ENCODE measurements at places on chromosomes 2 and 18.

DNA sequence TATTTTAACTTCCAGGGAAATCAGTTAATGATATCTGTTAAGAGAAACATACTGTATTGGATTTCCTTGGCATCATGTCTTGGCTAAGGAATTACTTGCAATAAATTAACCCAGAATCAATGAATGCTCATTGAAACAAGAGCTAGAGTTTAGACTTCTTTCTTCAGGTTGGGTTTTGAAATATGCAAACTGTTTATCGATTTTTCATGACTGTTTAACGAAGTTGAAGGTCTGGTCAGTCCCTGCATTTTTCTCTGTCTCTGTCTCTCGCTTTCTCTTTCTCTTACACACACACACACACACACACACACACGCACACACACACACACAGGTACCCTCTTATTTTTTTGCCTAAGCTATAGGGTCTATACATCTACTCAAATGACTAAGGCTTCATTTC, 981.0 kb downstream of the SUCLG1 start:
- no peak for DNase-seq

- no peak for DNase-seq
Observed at GRCh38 chr2:98580656-98581284, 27.5 kb downstream of the COA5 start.

DNA sequence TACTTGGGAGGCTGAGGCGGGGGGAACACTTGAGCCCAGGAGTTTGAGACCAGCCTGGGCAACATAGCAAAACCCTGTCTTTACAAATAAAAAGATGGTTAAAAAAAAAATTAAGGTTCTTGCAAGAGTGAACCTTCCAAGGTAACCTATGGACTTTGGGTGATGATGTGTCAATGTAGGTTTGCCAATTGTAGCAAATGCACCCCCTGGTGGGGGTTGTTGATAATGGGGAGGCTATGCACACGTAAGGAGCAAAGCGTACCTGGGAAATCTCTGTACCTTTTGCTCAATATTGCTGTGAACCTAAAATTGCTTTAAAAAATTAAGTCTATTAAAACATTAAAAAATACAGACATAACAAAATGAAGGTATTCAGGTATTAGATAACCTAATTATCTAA, 70.4 kb downstream of the CWC22 start:
- DNase-seq: no peak

- DNase-seq: no peak
Observed at GRCh38 chr2:7070483-7070882, 153.3 kb downstream of the RNF144A start.

DNA sequence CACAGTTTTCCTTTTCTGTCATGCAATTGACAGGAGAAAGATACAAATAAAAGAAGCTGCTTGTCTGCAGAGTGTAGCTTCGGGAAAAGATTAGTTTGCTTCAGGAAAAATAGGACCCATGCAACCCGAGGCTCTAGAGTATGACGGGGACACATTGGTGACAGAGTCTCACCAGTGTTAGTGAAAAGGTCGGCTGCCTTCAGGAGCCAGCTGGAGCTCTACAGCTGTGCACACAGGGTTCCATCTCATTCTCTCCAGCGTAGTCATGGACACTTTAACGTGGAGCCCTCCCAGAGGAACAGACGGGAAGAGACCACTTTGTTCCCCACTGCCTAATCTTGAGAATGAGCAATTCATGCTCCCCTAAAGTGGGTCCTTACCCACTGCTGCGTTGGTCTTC, 42.9 kb downstream of the FECH start:
- DNase-seq: no peak

GRCh38 chr2:78980152-78980465, 45.4 kb upstream of the REG3G start:
- no peak for DNase-seq

DNA sequence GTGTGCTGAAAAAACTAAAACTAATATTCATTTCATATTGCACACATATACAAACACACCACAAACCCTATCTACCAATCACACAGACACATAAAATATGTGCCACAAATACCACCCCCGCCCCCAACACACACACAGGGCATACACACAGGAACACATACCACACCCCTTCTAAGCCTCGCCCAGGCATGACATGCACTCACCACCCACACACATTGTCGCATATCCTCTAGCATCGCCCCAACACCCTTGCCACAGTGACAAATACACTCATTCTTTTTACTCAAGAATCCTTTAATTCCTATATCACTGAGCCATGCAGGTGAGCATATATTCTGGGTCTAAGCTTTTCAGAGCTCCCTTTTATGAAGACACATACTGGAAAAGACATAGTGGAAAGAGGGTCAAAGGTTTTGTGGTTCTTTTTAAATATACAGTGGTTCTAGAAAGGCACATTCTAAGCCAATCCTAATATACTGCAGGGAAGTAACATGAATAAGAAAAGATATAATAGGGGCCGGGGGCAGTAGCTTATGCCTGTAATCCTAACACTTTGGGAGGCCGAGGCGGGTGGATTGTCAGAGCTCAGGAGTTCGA, 24.5 kb upstream of the LCLAT1 start:
- DNase-seq: peak; percentile 84

DNA sequence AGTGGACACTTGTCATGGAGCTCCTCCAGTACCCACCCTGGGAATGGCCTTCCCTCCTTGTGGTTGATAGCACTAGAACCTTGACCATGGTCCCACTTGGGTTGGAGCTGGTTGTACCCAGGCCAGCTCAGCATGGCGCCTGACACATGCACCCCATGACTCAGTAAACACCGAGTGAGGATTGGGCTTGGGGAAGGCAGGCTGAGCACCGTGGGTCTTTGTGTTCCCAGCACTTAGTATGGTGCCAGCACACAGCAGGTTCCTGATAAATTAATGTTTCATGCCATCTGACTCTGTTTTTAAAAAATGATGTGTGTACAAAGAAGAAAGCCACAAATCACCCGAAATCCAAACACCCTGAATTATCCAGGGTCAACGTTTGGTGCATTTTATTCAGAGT, 69.8 kb downstream of the CIB4 start:
- DNase-seq: no peak

DNA sequence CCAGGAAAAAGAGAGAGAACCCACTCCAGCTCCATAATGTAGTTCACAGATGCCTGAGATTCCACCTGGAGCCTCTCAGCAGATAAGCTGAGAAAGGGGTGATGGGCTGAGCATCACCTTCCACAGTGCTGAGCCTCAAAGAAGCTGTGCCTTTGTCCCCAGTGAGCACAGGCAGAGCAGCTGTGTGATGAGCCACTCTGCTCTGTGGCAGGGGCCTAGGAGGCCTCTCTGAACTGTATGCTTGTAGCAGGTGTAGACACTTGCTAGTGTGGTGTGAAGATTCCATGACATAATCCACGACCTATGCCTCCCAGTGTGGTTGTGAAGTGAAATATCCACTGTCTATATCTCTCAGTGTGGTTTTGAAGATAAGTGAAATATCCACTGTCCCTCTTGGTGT, 70.4 kb upstream of the MGAT4A start:
- no peak for DNase-seq

DNA sequence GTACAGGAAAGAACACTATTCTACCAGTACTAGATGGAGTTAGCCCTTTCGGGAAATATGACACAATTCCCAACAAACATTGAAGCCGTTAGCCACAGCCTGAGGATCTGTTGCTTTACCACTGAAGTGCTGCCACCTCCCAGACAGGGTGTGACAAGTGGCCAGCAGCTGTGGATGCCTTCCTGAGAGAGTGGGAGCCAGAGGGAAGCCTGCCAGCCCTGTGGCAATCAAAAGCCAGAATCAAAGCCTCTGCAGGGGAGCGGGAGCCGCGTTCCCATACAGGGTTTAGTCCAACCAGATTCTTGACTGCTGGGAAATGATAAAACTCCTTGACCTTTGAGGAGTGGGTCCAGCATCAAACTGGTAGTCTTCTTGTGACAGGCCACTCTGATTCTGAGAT, 38.0 kb downstream of the SLC4A1AP start:
- no peak for DNase-seq

DNA sequence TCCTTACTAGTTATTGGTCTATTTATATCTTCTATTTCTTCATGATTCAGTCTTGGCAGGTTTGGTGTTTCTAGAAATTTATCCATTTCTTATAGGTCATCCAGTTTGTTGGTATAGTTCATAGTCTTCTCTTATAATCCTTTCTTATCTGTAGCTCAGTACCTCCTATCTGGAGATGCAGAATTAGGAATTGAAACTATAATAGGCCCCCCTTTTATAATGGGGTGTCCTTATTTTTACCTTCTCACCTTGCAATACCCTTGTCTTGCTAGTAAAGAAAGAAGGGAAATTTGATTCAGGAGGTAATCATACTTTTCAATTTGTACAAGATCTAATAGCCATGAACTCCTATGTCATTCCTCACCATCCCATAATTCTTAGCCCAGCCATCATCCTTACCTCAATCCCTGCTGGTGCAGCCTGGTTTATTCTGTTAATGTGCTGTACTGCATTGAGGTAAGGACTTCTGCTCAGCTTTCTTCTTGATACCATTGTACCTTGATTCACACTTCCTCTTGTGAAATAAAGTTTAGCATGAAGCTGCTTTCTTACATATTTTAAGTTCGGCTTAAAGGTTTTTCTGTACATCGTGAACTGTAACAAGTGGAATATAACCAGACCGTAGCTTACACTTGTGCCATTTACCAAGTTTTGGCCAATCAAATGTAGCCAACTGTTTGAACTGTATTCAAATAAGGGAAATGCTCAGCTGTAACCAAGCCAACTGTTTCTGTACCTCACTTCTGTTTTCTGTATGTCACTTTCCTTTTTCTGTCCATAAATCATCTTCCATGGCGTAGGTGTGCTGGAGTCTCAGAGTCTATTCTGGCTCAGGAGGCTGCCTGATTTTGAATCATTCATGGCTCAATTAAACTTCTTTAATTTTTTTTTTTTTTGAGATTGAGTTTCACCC, 40.1 kb upstream of the PTH2R start:
- DNase-seq: no peak

DNA sequence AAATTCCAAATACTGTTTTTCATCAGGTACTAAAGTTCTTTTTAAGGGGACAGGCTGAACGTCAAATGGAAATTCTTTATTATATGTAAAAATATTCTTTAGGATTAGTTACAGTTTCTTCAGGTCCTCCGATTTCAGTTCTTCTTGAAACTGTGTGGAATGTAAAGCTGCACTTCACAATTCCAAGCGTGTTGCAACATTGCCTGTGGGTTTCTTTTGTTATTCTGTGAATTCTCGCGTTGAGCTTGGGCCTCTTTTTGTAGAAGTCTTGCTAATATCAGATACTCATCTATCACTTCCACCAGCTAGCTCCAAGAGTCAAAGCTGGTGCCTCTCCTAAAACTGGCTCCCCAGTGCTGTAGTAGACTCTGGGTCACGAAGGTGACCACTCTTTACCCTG, 642.6 kb downstream of the METTL4 start:
- DNase-seq: no peak

- DNase-seq: no peak
Observed at GRCh38 chr2:153096272-153096671, 377.9 kb downstream of the ARL6IP6 start.

DNA sequence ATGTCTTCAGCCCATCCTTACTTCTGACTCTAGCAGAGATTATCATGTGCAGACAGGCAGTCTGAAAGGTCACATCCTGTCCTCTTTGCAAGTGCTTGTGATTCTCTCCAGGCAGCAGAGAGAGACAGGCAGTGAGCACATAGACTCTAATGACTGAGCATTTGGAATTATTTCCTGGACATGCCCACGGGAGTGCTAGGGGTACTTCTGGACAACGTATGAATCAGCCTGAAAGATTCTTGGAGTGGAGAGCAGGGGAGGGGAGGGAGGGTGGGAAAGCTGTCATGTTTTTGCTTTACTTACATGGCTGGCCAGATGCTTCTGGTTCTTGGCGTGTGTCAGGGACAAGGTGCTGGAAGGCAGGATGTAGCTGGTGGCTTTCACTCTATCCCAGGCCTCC, 150.6 kb downstream of the RIF1 start:
- DNase-seq: no peak

GRCh38 chr2:101971836-101972235, 19.9 kb upstream of the IL1R2 start:
- no peak for DNase-seq

- no peak for DNase-seq
Observed at GRCh38 chr2:183081911-183082310, 3.4 kb downstream of the DUSP19 start.

DNA sequence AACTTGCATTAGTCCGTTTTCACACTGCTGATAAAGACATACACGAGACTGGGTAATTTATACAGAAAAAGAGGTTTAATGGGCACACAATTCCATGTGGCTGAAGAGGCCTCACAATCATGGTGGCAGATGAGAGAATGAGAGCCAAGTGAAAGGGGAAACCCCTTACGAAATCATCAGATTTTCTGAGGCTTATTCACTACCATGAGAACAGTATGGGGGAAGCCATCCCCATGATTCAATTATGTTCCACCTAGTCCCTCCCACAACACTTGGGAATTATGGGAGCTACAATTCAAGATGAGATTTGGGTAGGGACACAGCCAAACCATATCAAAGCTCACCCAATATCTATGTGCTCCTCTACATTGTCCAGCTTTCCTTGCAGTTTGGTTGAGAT, 16.0 kb upstream of the SERPINE2 start:
- no peak for DNase-seq

DNA sequence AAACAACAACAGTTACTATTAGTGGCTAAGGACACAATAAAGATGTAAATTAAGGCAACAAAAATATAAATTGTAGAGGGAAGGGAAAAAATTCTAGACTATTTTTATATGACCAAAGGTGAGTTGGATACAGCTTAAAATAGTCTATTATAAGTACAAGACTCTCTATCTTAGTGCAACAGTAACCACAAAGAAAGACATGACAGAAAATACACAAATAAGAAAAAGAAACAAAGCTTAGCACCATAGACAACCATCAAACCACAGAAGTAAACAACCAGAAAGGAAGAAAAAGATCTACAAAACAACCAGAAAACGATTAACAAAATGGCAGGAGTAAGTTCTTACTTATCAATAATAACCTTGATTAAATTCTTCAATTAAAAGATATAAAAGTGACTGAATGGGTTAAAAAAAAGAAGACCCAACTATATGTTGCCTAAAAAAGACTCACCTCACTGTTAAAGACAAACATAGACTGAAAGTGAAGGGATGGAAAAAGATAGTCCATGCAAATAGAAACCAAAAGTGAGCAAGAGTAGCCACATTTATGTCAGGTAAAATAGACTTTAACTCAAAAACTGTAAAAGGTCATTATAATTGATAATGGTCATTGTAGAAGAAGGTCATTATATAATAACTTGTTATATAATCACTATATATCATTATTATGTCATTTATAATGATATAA, 62.5 kb downstream of the USP40 start:
- DNase-seq: no peak

DNA sequence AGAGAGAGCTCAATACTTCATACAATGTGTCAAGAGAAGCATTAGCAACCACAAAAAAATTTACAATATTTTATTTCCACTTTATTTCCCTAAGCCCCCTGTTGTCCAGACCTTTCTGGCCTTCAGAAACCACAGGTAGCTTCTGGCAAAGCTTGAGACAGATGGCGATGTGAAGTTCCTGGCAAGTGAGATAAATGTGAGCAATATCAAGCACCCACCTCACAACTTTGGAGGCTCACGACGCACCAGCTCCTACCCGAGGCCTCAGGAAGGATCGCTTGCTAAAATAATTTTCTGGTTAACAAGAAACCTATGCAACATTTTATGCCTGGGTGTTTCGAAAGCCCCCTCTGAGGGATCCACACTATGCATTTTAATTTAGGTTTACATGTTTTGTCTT, 158.1 kb upstream of the CHAC2 start:
- DNase-seq: no peak

Data from stimulated activated CD4-positive, alpha-beta T cell treated with anti-CD3 and anti-CD28 coated beads, Interleukin-15, amount 100 ng/mL, for 48 hours (primary cell).